Fibroblast of skin of left quadriceps (primary cell): ENCODE measurements at places on chromosomes 1 and 21.
A peak's percentile ranks its signal among the peaks of the same experiment; 100 is the strongest.

DNA sequence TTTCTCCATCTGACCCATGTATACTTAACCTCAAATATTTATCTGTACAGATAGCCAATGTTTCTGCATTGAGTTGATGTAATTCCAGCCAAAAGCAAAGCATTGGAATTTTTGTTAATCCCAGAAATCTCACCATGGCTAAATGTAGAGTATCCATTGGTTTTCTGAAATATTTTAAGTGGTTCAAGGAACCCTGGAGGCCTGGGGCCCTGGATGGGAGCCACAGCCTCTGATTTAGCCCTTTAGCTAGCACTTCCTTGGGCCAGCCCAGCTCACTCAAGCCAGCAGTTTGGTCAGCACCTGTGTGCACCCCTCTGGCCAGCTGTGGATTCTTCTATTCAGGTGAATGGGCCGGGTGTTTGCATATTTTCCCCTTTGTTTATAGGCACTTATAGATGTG lies 18.8 kb upstream of the EPS8L3 start:
- DNase-seq, result peak; percentile 44

- DNase-seq, result no peak
These were observed 3.3 kb upstream of the OLIG2 start for GRCh38 chr21:33022489-33022827.

DNA sequence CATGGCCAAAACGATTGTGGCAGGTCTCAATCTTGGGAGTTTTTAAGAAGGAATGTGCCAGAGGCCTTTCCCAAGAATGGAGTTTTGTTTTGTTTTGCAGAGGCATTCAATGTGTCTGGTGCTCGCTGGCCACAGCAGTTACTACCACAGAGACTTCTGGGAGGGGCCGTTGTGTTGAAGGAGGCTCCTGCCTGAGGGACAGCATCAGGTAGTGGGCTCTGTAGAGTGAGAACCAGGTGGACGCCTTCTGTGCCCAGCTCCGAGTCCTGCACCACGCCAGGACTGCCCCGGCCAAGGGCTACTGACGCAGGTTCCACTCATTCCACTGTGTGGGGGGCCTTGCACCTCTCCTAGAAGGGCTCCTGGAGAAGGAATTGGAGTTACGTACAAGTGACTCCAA lies 44.9 kb upstream of the RBM15 start:
- no peak for DNase-seq

DNA sequence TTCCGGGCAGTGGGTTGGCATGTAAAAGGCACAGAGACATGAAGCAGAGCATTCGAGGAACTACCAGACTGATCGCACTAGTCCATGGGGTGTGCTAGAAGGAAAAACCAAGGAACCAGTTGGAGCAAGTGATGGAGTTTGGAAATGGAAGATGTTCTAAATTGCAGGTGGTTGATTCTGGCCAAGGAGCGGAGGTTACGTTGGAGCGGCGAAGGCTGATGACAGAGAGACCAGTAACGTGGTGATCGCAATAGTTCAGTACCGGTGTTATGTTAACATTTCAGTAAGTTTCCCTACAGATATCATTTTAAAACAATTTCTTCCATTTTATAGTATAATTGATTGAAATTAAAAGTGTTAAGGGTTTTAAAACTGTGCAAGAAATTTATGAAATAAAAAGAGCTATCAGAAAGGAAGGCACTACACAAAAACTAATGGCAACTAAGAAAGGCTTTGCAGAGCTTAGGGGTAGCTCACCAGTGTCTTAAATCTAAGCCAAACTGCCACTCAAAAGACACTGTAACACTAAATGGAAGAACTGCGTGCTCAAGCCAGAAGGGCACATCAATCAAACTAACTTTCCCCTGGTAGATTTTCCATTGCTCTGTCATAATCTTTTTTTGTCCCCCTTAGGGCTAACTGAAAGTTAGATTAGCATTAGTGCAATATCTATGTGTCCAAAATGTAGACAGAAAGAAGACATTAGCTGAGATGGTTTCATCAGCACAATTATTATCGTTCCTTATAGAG lies 11.3 kb upstream of the HEATR1 start:
- no peak for DNase-seq

- peak; percentile 75 for DNase-seq
These were observed 170.7 kb downstream of the DHRS3 start for GRCh38 chr1:12447307-12447706.
